ENCODE measurements at places on chromosomes 16 and 17.

DNA sequence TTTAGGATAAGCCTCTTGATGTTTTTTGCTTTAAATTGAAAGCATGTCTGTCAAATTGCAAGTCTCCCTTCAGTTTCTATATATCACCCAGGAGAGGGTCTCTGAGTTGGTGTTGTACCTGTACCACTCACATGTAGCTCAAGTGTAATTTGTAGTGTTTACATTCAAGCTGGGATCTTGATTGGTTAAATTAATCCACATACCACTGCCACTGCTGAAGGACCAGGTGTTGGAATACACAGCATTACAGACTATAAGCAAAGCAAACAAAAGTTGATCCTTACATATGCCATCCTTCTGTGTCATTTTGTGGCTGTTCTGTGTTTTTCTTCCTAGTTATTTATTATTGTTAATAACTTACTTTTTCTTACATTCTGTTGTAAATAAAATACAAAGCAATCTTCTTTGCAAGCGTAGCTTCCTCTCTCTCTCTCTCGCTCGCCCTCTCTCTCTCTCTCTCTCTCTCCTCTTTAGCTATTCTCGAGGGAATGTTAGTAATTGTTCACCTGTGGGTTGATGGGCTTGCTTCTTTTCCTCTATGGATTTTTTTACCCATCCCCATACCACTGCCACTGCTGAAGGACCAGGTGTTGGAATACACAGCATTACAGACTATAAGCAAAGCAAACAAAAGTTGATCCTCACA lies 20.8 kb upstream of the NOL11 start:
- DNase-seq: no peak

DNA sequence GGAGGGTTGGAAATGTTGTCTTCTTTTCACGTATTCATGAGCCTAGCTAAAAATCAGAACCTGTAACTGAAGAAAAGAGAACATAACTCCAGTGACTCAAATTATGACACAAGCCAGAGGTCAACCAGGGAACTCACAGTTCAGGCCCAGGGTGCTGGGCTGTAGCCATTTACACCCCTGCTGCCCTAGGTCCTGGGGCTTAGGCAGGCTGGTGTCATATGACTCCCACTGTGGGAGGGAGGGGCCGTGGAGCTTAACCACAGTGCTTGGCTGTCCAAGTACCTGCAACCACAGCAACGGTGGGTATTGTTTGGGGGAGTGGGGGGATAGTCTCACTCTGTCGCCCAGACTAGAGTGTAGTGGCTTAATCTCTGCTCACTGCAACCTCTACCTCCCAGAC lies 71.1 kb upstream of the AMZ2 start:
- no peak for DNase-seq

GRCh38 chr17:74267579-74267978 lies 6.5 kb upstream of the DNAI2 start:
- DNase-seq: no peak

DNA sequence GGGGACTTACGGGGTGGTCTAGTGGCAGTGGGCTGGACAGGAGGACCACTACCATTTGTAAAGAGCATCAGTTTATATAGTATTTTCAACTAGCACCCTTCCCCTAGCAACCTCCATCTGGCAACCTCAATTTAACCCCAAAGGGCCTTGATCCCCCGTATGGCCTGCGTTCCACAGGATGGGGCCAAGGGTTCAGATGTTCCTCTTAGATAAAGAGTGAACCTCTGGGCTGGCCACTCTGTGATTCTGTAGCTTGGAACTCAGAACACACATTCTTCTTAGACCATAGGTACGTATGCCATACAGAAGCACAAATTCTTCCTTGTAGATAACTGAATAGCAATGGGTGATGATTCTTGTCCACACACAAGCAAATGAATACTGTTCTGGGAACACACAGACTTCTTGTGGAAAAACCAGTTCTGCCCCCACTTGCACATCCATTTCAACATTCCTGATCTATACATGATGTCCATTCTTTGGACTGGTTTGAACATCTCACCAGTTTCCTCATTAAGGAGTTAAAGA lies 1.9 kb upstream of the GGA2 start:
- DNase-seq: no peak

- DNase-seq: no peak
These were observed 6.8 kb downstream of the KIFC3 start for GRCh38 chr16:57795431-57795878.

- no peak for DNase-seq
These were observed 1.0 kb upstream of the ABCC12 start for GRCh38 chr16:48156790-48157209.

GRCh38 chr17:18033442-18034099 lies 5.4 kb downstream of the ATPAF2 start:
- no peak for DNase-seq

DNA sequence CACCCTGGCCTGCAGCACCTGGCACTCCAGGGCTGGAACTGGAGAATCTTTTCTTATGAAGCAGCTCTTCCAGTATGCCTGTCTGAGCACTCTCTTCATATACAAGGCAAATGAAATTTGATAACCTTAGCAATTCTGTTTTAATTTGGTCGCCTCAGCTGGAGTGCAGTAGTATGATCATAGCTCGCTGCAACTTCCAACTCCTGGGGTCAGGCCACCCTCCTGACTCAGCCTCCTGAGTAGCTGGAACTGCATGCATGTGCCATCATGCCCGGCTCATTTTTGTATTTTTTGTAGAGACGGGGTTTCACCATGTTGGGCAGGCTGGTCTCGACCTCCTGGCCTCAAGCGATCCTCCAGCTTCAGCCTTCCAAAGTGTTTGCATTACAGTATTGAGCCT lies 140.8 kb upstream of the CHMP6 start:
- DNase-seq: no peak

DNA sequence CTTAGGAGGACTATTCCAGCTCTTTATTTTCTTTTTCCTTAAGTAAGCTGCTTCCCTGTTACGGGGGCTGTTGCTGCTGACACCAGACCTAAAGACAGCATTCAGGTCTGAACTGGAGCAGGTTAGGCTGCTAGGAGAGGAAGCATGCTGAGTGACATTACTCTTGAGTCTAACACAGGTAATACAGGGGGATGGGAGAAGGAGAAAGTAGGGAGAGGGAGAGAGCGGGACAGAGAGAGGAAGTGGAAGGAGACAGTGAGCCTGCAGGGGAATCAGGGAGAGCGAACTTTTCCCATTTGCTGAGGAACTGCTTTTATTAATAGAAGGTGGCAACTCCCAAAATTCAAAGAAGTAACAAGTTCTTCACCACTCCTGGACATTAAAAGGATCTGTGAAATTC lies 130.9 kb downstream of the PARN start:
- DNase-seq: no peak

DNA sequence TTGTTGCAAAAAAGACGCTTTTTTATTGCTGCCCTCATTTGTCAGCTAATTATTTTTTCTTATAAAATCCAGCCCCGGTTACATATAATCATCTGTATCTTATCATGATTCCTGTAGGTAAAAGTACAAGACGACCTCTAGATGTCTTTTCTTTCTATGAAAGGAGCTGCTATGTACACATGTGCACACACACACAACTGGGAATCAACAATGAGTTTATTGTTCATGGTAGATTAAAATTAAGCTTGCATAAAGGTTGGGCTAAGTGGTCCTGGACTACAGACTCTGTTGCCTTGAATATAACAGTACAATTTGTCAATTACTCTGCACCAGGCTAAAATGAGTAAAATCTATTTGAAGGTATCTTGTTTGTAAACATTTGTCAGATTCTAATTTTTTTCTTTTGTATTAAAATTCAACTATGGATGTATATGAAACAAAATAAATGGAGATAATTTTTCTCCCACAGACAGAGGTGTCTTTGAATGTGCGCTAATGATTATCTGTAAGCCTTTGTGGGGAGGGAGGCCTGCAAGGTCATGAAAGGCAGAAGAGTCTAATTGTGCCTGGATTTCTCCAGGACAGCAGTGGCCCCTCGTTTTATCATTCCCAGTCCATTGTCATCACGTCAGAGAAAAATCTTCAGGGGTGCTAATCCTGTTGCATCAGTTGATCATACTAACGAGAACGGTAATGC lies 13.4 kb downstream of the C17orf58 start:
- DNase-seq: no peak

- DNase-seq: no peak
These were observed 9.1 kb downstream of the MRM1 start for GRCh38 chr17:36610474-36610873.

DNA sequence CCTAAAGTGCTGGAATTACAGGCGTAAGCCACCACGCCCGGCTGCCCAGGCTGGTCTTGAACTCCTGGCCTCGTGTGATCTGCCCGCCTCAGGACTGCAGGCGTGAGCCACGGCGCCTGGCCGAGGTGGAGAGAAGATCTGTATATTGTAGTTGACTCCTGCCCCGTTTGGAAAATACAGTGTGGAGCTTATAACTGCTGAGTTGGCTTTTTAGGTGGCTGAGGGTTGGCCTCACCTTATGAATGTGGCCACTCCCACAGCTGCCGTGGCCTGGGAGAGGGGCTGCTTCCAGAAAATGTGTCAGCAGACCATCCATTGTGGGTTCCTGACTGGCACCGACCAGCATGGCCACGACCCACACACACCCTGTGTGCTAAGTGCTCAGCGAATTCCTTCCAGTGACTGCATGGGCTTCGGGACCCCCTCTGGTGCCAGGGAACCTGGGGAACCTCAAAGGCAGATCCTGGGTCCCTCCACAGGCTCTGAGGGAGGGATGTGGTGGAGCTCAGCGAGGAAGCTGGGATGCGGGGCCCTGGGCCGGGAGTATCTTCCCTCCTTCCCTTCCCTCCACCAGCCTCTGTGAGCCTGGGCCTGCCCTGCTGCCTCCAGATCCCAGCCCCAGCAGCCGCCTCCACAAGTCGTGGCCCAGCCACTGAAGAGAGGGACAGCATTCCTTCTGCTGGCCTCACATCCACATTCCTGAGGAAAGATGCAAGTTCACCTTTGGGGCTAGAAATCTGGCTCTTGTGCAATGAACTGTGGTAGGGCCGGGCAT lies 10.9 kb upstream of the RAB11FIP3 start:
- no peak for DNase-seq

GRCh38 chr16:22260490-22260889 lies 36.7 kb upstream of the POLR3E start:
- no peak for DNase-seq

DNA sequence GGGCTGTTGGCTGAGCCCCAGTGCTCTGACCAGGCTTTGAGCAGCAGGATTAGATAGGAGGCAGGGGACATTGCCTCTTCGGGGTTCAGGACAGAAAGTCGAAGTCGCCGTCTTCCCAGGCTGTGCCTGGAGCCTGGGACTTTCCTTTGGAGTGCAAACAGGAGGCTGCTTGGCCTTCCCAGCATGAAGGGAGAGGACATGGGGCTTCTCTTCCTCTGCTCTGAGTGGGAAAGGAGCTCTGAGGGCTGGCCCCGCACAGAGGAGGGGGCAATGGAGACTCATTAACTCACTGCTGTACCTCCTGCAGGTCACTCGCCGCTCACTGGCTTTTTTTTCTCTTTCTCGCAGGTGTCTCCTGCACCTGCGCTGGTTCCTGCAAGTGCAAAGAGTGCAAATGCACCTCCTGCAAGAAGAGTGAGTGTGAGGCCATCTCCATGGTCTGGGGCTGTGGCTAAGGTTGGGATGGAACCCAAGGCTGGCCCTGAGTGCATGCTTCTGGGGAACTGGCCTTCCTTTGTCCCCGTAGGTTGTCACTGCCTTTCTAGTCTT lies 642 bp downstream of the MT1F start:
- no peak for DNase-seq

DNA sequence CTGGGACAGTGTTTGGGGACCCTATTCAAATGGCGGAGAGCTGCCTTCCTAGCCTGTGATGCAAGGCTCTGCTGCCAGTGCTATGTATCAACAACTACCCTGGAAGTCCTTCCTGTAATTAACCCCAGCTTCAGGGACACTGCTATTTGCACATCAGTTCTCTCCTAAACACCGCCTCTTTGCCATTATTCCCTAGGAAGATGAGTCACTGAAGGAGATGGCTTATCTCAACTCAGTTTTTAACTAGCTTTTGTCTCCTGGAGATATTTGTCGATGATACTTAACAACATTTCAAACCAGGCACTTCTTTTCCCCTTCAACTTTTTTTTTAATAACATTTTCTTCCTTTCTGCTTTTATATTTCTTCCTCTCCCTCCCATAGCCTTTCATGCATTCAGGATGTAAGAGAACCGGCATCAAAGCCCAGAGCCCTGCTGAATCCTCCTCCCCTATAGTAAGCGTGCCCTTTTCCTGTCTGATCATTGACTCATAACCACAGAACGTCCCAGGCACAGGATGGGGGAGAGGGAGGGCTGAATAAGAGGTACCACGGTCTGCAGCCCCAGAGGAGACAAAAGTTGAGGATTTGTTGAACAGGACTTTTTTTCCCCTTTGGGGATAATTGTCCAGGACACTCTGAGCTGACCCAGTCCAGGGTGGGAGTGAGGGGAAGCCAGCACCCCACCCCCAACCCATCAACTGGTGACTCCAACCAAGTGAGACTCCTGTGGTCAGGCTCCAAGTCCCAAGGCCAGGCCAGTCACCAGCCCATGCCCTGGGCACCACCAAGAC lies 387.8 kb upstream of the SALL1 start:
- no peak for DNase-seq

DNA sequence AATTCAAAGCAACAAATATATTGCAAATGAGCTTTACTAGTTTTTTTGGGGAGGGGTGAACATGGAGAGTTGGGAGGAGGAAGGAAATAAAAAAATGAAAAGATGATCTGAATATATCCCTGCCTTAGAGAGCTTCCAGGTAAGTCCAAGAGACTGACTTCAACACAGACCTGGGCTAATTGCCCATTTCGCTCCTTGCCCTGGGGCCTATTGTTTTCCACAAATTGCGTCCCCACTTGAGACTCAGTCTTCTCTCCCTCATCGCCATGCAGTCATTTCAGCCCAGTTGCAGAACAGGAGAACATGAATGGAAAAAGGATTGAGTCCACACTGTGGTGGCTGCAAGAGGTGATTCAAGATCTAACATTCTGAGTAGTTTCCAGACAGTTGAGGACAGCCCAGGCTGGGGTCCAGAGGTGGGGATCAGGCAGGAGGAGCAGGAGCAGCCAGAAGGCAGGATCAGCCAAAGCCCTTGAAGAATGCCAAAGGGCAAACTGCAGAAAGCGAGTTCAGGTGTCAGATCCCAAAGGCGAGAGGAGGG lies 21.6 kb upstream of the TOB1 start:
- no peak for DNase-seq

GRCh38 chr17:64058621-64059020 lies 38.2 kb upstream of the ICAM2 start:
- DNase-seq: no peak

- DNase-seq: no peak
These were observed 29.2 kb upstream of the PHB1 start for GRCh38 chr17:49443862-49444261.

All from cortex of kidney (tissue), 1 donor.